ENCODE measurements at places on chromosomes 7 and 10. TPM values are rescaled to one million over a fixed set of nuclear protein-coding genes. Genes with fewer than 3 reads are reported as not detected.
A peak's percentile ranks its signal among the peaks of the same experiment; 100 is the strongest.

- DNase-seq: peak; percentile 93
Observed at GRCh38 chr7:2633538-2634266, 1.9 kb downstream of the TTYH3 start.

Gene OR13A1
- not detected for total RNA-seq

Gene GPR15LG
- total RNA-seq: not detected

DNA sequence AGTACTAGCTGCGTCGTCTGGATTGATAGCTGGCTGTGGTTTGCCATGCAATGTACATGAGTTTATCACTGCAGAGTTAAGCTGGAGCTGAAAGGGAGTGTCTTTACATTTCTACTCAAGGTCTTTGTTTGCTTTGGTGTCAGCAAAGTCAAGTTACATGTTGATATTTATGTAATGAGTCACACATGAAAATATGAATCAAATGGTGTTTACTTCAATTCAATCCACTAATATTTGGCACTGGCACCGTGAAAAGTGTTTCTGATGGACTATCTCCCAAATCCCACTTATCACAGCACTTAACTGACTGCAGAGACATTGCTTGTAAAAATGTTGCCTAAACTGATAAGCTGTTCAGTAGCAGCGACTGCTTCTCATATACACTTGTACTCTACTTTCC lies 395.9 kb downstream of the TFEC start:
- DNase-seq: no peak

DNA sequence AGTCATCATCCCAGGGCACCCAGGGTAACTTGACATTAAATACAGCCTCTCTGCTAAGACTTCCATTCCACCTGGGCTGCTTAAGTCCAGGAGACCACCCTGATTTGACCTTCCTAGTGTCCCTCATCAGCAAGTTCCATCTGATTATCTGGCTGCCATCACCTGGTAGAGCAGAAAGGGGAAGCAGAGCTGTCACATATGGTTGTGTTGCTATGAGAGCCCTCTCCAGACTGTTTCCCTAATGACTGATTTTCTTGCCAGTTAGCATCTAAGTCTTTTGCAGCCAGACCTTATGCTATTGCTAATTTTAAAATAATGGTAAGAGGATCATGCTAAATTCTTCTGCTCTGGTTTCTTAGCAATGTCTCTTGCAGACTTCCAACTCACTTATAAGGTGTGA lies 38.7 kb downstream of the KCNH2 start:
- DNase-seq: no peak

Gene DGKB
- total RNA-seq: 1.5 TPM

- DNase-seq: no peak
Observed at GRCh38 chr7:50229964-50230363, 74.6 kb upstream of the IKZF1 start.

Gene LRRC61
- 2.6 TPM for total RNA-seq

GRCh38 chr10:87799860-87800259 lies 18.2 kb downstream of the ATAD1 start:
- DNase-seq: no peak

Gene SPDYE5
- total RNA-seq: not detected

DNA sequence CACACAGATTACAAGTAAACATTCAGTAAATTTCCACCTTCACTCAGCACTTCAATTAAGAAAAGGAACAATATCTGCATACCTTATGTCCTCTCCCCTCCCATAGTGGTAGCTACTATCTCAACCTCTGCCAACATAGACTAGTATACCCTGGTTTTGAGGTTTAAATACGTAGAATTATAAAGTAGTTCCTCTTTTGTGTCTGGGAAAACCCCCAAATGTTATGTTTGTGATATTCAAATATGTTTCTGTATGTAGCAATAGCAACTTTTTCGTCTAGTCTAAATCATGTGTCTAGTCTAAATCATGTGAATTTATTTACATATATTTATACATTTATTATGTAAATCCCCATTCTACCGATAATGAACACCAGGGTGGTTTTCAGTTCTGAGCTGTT lies 13.2 kb upstream of the CAMK2B start:
- no peak for DNase-seq

DNA sequence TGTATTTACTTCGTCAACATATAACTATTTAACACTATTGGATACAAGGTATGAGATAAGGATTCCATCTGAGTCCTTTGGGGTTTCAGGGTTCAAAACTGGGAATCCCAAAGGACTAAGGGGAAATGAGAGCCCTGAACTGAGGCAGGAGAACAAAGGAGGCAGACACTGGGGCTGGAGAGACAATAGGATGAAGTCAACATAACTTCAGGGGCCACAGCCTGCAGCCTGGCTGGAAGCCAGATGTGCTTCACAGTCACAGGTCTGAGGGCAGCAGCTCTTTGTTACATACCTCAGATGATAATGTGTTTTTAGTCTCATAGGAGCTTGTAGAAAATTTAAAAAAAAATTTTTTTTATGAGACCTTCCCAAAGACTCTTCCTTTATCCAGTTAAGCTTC lies 73.3 kb downstream of the NRF1 start:
- DNase-seq: no peak

GRCh38 chr10:60942134-60942787 lies 1.7 kb downstream of the RHOBTB1 start:
- DNase-seq: no peak

DNA sequence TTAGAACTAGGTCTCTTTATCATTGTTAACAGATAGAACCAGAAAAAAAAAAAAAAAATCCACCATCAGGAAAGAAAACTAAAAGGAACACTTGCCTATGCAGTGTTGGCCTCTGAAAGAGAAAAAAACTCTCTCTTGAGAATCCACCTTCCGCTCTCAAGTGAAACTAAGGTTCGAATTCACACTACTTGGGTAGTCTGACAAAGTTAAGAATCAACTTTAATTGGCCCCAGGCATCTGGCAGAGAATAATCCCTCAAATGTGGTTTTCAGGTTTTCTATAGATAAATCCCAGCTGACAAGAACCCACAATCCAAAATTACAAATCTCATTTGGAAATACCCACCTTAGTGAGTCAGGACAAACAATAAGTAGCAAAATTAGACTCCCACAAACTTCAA lies 199.7 kb upstream of the LRRN3 start:
- DNase-seq: no peak

- no peak for DNase-seq
Observed at GRCh38 chr10:132575320-132576201, 38.0 kb downstream of the INPP5A start.

DNA sequence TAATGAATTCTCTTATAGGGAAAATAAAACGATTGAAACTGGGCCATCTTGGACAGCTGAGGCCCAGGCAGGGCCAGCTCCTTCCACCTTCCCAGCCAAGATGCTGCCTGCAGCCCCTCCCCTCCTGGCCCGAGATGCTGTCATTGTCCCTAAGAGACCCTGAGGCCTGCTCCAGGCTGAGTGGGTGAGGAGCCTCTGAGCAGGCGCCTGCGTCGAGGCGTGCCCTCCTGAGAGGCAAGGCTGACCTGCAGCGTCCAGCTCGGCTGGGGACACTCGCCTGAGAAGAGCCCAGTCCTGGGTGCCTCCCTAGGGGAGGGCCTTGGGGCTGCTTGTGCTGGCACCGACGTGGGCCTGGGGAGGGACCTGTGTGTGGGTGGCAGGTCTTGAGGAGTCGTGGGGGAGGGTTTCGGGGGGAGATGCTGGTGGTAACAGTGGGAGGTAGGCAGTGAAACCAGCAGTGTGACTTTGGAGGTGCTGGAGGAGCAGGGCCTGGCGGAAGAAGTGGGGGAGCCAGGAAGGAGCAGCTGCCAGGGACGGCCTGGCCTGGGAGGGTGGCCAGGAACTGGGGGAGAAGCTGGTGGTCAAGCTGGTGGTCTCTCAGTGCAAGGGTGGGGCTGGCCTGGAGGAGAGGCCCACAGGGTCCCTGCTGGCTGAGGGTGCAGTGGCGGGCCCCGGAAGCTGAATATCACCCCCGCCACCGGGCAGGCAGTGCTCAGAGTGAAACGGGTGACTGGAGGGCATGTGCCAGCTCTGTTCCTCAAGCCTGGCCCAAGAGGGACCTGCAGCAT lies 7.9 kb downstream of the GPR146 start:
- DNase-seq: no peak

Gene HYCC1
- 76.4 TPM for total RNA-seq

DNA sequence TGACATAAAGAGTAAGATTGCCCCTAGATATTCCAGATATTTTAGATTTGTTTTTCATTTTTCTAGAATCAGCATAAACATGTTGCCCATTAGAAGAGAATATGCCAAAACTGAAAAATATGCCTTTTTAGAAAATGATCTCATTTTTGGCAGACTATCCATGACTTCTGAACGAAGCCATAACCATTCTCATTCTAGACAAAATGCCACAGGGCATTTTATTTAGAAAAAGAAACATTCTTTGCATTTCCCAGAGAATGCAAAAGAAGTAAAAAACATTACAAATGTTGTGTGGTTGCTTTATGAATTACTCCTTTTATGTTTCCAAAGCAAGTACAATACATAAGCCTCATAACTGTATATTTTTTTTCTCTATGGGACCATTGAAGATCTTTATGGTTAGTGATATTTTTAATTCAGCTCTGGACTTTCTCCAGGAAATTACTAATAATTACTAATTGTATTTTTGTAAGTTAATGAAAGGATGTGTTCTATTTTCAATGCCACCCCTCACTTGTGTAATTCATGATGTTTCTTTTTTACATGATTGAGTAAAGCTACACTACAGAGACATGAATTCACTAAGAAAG lies 109.6 kb upstream of the SEM1 start:
- no peak for DNase-seq

GRCh38 chr7:51138123-51139085 lies 178.2 kb downstream of the COBL start:
- DNase-seq: no peak

- no peak for DNase-seq
Observed at GRCh38 chr7:35003679-35004303, 33.5 kb downstream of the DPY19L1 start.

- no peak for DNase-seq
Observed at GRCh38 chr7:130292682-130293257, at the start of gene CPA4. Gene CPA4, plus strand, starts transcription at chr7:130293161. Its CDS starts 20 bp downstream, at chr7:130293181.

DNA sequence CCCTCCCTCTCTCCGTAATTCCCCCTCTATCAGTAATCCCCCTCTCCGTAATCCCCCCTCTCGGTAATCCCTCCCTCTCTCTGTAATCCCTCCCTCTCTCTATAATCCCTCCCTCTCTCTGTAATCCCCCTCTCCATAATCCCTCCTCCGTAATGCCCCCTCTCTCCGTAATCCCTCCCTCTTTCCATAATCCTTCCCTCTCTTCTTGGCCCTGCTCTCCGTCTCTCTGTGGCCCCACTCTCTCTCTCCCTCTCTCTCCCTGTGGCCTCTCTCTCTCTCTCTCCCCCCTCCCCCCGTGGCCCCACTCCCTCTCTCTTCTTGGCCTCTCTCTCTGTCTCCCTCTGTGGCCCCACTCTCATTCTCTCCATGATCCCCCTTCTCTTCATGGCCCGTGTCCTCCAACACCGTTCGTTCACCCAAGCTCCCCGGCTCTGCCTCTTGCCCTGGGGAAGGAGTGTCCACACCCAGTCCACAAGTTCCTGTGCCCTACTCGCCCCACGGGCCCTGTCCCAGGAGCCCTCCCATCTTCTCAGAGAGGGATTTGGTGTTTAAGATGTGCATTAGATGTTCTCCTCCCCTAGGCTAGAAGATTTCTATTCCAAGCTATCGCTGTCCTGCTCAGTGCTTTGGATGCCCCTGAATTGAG lies 19.8 kb downstream of the SHH start:
- peak; percentile 36 for DNase-seq

Gene GIMAP5
- total RNA-seq: 13.8 TPM

GRCh38 chr7:141409801-141410329 lies 141.3 kb upstream of the AGK start:
- DNase-seq: no peak

Gene CHST15
- 30.1 TPM for total RNA-seq

Gene UTF1
- total RNA-seq: not detected

All from posterior vena cava (tissue), 2 donors.